ENCODE measurements at places on chromosomes 2 and 18.

DNA sequence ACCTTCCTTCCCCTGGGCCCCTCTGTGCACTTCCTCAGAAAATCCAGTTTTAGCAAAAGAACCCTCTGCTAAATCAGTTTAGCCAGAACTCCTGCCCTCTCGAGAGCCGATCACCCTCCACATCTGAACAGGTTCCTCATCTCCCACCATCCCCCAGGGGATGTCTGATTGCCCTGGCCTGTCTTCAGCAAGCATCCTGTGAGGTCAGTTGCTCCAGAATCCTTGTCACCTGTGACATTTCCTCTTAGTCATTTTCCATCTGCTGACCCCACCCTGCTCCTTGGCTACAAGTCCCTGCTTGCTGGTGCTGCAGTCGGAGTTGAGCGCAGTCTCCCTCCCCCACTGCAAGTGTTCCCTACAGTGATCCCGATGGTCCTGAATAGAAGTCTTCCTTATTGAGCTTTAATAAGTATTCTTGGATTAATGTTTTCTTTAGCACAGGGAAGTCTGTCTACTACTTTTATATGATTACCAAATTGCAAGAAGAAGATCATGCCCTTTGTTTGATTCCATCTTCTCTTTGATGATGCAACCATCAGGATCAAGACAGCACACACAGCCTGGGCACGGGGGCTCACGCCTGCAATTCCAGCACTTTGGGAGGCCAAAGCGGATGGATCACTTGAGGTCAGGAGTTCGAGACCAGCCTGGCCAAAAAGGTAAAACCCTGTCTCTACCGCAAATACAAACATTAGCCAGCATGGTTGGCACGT, 30.9 kb upstream of the UBE2F start:
- no peak for DNase-seq

GRCh38 chr18:23864624-23865023, 149.9 kb upstream of the TTC39C start:
- peak; percentile 66 for DNase-seq

- DNase-seq: no peak
Observed at GRCh38 chr18:42614619-42615293, 500.7 kb downstream of the RIT2 start.

GRCh38 chr18:7987284-7987976, 420.3 kb downstream of the PTPRM start:
- DNase-seq: no peak

- no peak for DNase-seq
Observed at GRCh38 chr18:73482901-73483300, 615.1 kb upstream of the NETO1 start.

GRCh38 chr2:137942037-137942832, 22.0 kb upstream of the HNMT start:
- no peak for DNase-seq

- no peak for DNase-seq
Observed at GRCh38 chr18:13471971-13472628, 253.5 kb downstream of the LDLRAD4 start.

DNA sequence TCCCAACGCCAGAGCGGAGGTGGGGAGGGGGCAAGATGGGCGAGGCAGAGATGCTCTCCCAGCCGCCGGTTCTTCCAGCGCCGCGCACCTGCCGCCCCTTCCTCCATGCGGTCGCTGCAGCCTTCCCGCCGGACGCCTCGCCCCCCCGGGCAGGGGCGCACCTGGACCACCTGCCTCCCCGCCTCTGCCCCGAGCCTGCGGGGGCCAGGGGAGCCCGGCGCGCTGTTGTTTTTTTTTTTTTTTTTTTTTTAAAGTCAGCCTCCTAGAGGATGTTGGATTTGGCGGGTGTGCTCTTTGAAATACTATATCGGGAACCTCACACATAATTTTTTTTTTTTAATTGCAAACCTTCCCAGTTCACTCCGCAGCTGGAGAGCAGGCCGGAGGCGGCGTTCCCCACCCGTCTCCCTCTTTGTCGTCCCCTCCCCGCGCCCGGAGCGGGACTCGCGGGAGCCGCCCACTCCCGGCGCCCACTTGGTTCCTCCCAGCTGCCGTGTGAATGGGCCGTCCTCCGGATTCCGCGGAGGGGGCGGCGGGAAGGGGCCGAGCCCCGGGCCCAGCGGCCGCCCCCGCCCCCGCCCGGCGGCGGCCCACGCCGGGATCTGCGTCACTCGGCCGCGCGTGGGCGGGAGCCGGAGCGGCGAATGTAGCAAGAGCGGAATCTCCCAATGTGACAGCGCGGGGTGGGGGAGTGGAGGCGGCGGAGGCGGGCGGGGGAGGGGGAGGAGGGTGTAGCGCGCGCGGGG, 421 bp upstream of the NAB1 start:
- peak; percentile 81 for DNase-seq
